CD8-positive, alpha-beta memory T cell (primary cell): ENCODE measurements at places on chromosomes 11 and 22. TPM values are rescaled to one million over a fixed set of nuclear protein-coding genes. Genes with fewer than 3 reads are reported as not detected.

CAPRIN1 gene
- total RNA-seq = 287 TPM

JHY gene
- 4.9 TPM for total RNA-seq

DNA sequence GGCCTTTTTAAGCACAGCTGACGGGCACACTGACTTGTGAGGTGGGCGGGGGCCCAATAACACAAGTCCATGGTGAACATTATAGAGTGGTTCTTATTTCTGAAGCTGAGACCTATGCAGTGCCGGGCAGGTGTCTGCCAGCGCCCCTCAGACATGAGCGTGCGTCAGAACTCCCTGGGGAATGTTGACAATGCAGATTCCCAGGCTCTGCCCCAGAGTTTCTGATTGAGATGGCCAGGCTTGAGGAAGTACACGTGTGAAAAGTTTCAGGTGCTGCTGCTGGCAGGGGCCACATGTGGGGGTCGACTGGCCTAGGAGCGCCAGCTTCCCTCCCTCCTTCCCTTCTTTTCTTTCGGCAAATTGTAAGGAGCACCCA lies 46.2 kb downstream of the TPCN2 start:
- no peak for DNase-seq

DNA sequence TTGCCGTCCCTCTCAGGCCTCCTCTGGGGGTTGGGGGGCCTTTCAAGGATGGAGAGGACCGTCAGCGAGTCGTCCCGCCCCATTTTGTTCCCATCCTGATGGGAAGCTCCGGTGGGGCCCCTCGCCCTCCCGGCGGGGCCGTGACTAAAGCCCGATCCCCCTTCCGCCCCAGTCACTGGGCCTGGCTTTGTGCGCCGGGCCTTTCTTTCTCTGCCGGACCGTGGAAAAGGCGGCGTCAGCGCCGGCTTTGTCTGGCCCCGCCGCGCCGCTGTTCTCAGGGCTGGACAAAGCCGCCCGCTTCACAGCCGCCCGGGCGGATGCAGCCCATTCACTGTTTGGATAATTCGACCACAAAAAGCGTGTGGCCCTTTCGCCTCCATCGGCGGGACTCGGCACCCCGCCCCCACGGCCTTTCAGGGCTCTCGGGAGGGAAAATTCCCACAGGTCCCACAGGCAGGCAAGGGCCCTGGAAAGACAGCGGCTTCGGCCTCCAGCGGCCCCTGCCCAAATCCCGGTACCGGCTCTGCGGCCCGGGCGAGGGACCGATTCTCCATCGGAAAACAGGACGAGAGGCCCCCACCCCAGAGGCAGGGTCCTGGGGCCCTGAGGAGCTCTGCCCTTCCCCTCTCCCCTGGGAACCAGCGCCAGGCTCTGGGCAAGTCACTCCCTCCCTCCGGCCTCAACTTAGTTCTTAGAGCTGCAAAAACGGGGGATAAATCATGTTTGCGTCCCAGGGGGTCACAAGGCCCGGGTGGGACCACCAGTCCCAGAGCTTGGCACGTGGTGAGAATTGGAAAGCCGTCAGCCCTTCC lies 87.2 kb downstream of the WNT7B start:
- no peak for DNase-seq

GRCh38 chr11:114316980-114317786 lies 21.0 kb downstream of the NNMT start:
- DNase-seq = no peak

DNA sequence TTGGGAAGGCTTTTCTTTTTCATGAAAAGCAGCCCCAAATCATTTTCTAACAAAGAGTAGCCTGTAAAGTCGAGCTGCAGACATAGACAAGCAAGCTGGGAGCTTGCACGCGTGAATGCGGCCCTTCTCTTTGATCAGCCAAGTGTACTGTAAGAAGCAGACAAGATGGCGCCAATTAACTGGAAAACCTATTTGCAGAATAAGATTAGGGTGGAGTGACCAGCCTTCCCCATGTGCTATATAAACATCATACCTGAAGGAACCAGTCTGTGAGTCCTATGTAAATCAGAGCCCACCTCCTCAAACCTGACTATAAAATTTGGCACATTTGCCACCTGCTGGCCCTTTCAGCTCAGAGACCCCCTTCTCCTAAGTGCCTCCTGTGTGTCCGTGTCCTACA lies 982.7 kb downstream of the OPCML start:
- no peak for DNase-seq
